Natural killer cell treated with Interleukin-12 subunit alpha and Interleukin-12 subunit beta and Interleukin-15 and Interleukin-18, amount 100 ng/mL, for 72 hours (primary cell): ENCODE measurements at places on chromosomes 4 and X. TPM values are rescaled to one million over a fixed set of nuclear protein-coding genes. Genes with fewer than 3 reads are reported as not detected.

C4orf36 gene
- total RNA-seq, result not detected

GRCh38 chr4:19372390-19372789, 879.3 kb upstream of the SLIT2 start:
- no peak for DNase-seq

- DNase-seq, result no peak
Observed at GRCh38 chr4:169791062-169791461, 33.3 kb upstream of the HPF1 start.

- no peak for DNase-seq
Observed at GRCh38 chr4:80259012-80259411, 7.5 kb upstream of the FGF5 start.

GRCh38 chrX:47992095-47992380, 11.8 kb downstream of the ZNF182 start:
- DNase-seq, result no peak

- no peak for DNase-seq
Observed at GRCh38 chr4:164239433-164239832, 514.5 kb upstream of the SMIM31 start.

GRCh38 chr4:104424989-104425388, 69.7 kb downstream of the CXXC4 start:
- DNase-seq, result no peak

DNA sequence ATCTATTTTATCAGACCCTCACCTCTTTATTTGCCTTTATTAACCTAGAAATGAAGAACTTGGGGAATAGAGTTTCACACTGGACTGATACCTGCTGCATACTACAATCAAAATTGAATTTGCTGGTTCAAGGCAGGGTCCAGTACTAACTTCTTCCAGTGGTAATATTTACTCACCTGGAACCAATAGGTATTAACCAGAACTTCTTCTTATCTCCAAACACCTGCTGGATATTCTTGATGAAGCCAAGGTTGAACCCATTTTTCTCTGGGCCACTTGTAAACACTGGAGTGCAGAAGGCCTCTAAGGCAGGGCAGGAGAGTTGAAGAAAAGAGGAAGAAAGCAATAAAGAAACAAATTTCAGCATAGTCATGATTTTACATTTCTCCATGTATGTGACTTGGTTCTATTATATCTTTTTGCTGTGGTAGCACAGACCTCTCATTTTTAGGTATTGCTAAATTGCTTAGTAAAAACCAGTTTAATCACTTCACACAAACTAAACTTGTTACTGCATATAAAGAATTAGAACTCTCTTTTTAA, 101.1 kb downstream of the ZDHHC15 start:
- no peak for DNase-seq

DNA sequence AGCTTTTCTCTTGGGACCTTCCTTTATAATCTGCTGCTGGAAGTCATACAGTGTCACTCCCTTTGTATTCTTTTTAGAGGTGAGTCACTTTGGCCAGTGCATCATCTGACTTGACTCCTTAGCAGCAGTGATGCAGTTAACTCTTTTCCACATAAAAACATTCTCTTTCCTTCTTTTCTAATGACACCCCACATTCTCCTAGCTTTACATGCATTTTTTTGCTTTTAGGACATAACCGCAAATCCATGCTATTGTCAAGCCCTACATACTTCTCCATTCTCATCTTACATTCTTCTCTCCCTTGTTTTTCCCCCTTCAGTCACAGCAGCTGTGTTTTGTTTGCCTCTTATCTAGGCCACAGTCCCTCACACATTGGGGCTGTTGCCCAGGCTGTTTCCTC, 55.1 kb downstream of the ZNF330 start:
- no peak for DNase-seq
